ENCODE measurements at places on chromosomes 12 and 14.

DNA sequence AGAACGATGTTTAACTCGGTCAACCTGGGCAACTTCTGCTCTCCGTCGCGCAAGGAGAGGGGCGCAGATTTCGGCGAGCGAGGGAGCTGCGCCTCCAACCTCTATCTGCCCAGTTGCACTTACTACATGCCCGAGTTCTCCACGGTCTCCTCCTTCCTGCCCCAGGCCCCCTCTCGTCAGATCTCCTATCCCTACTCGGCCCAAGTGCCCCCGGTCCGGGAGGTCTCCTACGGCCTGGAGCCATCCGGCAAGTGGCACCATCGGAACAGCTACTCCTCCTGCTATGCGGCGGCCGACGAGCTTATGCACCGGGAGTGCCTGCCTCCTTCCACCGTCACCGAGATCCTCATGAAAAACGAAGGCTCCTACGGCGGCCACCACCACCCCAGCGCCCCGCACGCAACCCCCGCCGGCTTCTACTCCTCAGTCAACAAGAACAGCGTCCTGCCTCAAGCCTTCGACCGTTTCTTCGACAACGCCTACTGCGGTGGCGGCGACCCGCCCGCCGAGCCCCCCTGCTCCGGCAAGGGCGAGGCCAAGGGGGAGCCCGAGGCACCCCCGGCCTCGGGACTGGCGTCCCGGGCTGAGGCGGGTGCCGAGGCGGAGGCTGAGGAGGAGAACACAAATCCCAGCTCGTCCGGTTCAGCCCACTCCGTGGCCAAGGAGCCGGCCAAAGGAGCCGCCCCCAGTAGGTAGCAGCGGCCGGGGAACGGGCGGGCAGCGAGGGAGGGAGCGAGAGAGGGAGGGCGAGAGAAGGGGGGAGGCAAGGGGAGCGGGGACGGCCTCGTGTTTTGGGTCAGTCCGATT is 513 bp downstream of the HOXC11 start:
- no peak for DNase-seq

- no peak for DNase-seq
Observed at GRCh38 chr12:124592481-124593160, 25.2 kb upstream of the NCOR2 start.

DNA sequence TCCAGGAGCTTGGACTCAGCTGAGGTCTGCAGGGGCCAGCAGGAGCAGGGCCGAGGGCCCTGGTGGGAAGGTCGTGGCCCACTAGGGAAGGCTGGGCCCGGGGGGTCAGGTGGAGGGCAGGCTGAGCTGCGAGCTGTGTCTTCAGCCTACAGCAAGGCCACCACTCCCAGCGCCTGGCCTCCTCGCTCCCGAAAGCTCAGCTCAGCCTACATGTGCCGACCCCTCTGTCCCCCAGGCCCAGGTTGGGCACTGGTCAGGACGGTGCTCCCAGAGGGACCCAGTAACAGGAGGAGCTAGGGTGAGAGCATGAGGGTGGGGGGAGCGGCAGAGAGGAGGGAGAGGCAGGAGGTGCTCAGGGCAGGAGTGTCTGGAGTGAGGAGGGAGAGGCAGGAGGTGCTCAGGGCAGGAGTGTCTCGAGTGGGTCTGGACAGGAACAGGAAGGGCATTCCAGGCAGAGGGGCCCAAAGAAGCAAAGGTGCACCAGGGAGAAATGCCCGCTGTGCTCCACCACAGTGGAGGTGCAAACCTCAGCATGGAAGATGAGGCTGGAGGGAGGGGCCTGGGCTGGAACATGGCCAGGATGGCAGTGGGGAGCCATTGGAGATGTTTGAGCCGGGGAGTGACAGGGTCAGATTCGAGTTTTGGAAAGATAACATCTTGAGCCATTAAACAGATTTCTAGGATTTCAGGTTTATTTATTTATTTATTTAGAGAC is 29.1 kb upstream of the GPR132 start:
- DNase-seq = no peak

GRCh38 chr14:30085943-30086342 is 158.3 kb upstream of the PRKD1 start:
- no peak for DNase-seq

GRCh38 chr12:89437231-89437630 is 84.9 kb upstream of the DUSP6 start:
- DNase-seq = no peak

- peak; percentile 12 for DNase-seq
Observed at GRCh38 chr14:64812412-64812811, 67.3 kb downstream of the SPTB start.

DNA sequence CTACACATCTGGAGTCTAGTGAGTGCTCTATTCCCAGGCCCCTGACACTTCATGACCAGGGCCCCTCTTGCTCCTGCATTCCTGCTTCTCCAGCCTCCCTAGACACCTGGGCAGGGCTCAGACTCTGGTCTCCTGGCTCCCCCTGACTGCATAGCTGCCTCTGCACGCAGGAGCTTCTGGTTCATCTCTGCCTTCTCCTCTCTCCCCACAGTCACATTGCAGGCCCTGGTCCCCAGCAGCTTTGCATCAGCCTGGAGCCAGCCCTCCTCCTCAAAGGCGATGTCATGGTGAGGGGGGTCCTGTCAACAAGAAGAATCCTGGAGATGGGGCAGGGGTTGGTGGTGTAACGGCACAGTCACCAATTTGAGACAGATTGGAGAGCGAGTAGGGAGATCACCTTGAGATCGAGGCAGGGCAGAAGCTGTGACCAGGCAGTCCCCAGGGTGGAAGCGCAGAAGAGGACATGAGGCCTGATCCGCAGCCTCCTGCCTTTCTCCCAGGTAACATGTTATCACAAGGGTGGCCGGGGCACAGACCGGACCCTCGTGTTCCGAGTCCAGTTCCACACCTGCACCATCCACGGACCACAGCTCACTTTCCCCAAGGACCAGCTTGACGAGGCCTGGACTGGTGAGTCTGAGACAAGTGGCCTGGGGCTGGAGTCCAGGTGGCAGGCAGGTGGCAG is 8.1 kb downstream of the TNS2 start:
- no peak for DNase-seq

GRCh38 chr14:36212577-36212976 is 36.1 kb upstream of the PTCSC3 start:
- DNase-seq = no peak

- DNase-seq = no peak
Observed at GRCh38 chr14:100748403-100748802, 21.7 kb downstream of the DLK1 start.

DNA sequence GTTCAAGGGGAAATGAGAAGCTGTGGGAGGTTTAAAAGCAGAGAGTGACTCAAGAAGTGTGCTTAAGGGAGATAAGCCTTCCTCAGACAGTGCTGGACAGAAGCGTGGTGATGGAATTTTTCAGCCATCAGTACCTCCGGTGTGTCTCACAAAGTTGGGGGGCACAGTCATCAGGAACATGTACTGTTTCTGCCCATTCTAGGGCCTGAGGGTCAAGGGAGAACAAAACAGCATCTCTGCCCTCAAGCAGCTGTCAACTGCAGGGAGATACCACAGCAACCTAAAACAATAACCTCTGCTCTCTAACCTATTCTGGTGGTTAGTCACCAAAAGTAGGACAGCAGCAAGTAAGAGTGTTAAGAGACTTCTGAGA is 2.0 kb upstream of the STON2 start:
- DNase-seq = no peak

- no peak for DNase-seq
Observed at GRCh38 chr12:27998658-27999057, 26.1 kb upstream of the PTHLH start.

GRCh38 chr12:26647088-26647487 is 185.9 kb downstream of the ITPR2 start:
- DNase-seq = no peak

DNA sequence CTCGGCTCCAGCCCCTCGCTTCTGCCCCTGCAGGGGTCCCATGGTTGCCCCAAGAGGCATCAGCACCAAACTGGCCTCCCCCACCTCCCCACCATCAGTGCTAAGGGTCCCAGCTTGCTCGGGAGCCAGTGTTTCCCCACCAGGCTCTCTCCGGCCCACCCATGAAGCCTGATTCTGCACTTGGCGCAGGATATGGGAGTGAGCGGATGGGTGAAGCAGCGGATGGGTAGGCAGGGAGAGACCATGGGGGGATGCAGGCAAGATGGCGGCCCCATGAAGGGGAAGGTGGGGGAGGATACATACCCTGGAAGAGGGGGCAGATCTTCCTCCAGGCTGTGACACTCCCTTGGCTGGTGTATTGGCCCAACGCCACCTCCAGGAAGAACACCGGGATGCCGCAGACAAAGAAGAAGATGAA is 9.7 kb downstream of the SLC6A12 start:
- DNase-seq = no peak
